ENCODE measurements at places on chromosomes 2 and 18. TPM values are rescaled to one million over a fixed set of nuclear protein-coding genes. Genes with fewer than 3 reads are reported as not detected.
A peak's percentile ranks its signal among the peaks of the same experiment; 100 is the strongest.

GNAL gene
- total RNA-seq = 1.8 TPM

SERPINB3 gene
- total RNA-seq = not detected

HOXD12 gene
- total RNA-seq = not detected

TDRD15 gene
- total RNA-seq = not detected

SERPINB4 gene
- total RNA-seq = not detected

TBR1 gene
- total RNA-seq = not detected

NDUFAF7 gene
- 22.9 TPM for total RNA-seq

TUBA4B gene
- total RNA-seq = not detected

NAB1 gene
- total RNA-seq = 25.4 TPM

OSBPL6 gene
- total RNA-seq = 8.0 TPM

- H3K27me3 ChIP-seq = no peaks in the 10 kb centered on the region
- H3K4me3 ChIP-seq = no peak overlapping the region
- H3K4me1 ChIP-seq = no peaks in the 10 kb centered on the region
- H3K27ac ChIP-seq = no peak overlapping the region
- no peak for DNase-seq
- H3K36me3 ChIP-seq = no peaks in the 10 kb centered on the region
These were observed 57.1 kb downstream of the LONRF2 start for GRCh38 chr2:100265226-100265625.

GRCh38 chr18:9700261-9700796 lies 7.8 kb upstream of the RAB31 start:
- no peaks in the 10 kb centered on the region for H3K4me1 ChIP-seq
- H3K27me3 ChIP-seq = no peaks in the 10 kb centered on the region
- DNase-seq = no peak
- no peaks in the 10 kb centered on the region for H3K36me3 ChIP-seq
- no peak overlapping the region for H3K4me3 ChIP-seq
- no peak overlapping the region for H3K27ac ChIP-seq

- H3K27me3 ChIP-seq = no peaks in the 10 kb centered on the region
- H3K4me3 ChIP-seq = no peak overlapping the region
- peak; percentile 28 for DNase-seq
- H3K36me3 ChIP-seq = no peaks in the 10 kb centered on the region
- H3K27ac ChIP-seq = no peak overlapping the region
These were observed 1.7 kb downstream of the MAP2 start for GRCh38 chr2:209425471-209426071.

- no peak overlapping the region for H3K27ac ChIP-seq
- no peaks in the 10 kb centered on the region for H3K27me3 ChIP-seq
- no peaks in the 10 kb centered on the region for H3K4me1 ChIP-seq
- H3K36me3 ChIP-seq = no peaks in the 10 kb centered on the region
- DNase-seq = no peak
These were observed 30.0 kb downstream of the EEF1B2 start for GRCh38 chr2:206189691-206190090.

DNA sequence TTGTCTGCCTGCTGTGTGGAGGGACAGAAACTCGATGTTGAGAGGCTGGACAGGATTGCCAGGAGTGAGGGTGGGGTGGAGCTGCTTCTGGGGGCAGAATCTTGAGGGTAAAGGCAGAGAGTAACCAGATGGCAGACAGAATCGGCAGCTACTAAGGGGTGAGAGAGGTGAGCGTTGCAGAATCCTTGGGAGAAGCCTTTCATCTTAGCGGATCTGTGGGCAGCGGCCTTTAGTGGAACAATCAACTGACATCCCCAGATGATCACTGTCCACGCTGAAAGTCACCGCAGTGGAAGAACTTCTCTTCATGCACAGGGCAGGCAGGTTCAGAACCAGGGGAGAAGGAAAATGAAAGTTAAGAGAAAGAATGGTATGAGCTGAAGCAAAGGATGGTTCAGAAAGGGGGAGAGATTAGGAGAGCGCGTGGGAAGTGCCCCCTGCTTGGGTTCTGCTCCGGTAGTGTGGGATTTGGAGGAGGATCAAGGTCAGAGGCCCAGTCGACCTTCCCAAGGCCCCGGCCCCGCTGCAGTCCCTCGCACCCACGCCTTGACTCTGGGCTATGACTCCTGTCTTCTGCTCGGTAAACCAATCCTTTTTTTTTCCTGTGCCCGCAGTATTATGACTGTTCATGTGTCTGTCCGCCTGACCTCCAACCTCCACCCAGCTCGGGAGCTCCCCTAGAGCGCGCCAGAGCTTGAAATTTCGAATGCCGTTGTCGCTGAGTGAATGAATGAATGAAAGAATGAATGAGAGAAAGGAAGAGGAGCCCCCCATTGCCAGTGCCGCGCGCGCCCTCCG lies 584 bp downstream of the BOLA3 start:
- H3K4me1 ChIP-seq = peaks cover 25% of the 10 kb centered on the region
- DNase-seq = no peak

GRCh38 chr2:12717191-12718014 lies 667 bp downstream of the TRIB2 start:
- H3K4me1 ChIP-seq = no peaks in the 10 kb centered on the region
- no peaks in the 10 kb centered on the region for H3K36me3 ChIP-seq
- H3K27ac ChIP-seq = peak overlapping the region; percentile 99
- no peaks in the 10 kb centered on the region for H3K27me3 ChIP-seq
- DNase-seq = peak; percentile 72

DNA sequence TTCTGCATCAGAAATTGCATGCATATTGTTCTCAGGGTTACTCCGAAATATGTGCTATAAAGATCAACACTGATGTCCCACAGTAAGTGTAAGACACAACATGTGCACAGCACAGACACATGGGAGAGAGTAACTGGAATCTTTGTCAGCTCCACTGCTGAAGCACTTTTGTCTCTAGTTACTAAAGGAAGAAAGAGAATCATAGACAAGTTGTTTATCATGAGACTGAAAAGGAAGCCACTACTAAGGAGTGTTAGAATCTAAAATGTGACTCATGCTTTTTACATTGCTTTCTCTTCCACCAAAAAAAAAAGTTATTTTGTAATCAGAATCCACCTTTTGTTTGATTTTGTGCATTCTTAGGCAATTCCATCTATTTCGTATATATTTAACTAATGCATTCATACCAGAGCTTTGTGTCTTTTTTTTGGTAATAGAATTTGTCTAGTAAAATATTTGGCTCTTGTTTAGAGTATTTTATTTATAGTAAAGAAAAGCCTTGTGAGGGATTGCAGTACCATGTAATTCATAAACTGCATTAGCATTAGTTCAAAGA lies 502.4 kb downstream of the FBXO15 start:
- no peaks in the 10 kb centered on the region for H3K36me3 ChIP-seq
- no peak overlapping the region for H3K27ac ChIP-seq
- no peaks in the 10 kb centered on the region for H3K27me3 ChIP-seq
- DNase-seq = no peak

DNA sequence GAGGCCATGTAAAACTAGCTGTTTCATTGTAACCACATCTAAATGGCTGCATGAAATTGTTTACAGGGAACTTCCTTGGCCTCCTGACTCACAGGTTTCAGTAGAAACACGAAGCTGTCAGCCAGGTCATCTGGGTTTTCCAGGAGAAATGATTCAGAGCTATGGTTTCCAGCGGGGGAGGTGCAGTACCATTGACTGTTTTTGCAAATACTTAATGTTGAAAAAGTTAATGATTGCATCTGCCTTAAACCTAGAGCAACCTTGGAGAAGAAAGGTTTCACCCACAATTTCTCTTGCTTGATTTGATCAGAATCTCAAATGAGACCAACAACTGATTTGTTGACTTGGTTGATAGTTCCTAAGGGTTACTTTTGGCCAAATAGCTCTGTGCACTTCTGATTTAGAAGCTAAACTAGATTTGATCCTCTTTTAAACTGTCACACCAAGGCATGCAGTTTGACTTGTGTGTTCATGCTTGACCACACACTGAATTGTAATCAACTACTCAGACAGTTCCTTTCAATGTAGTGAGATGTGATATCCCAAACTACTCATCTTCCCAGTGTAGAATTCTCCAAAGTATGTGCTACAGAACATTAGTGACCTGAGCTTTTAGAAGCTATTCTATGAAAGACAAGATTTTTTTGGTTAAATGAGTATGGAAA lies 193.5 kb upstream of the CHST9 start:
- DNase-seq = no peak
- H3K27me3 ChIP-seq = no peaks in the 10 kb centered on the region

DNA sequence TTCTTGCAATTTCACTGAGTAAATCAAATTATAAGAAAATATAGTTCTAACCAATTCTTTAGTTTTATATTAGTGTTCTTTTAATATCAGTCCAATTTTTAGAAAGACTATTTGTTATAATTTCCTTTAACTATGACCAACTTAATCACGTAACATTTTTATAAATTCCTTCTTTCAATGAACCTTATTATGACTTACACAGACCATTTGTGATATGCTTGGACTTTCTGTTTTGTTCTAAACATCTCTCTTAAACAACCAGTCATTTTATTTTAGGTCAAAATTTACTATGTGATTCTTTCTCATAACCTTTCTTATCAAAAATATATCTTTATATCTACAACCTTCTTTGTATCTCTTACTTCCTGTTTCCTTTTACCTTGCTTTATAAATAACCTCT lies 39.5 kb upstream of the DYNAP start:
- H3K27ac ChIP-seq = no peak overlapping the region
- no peak for DNase-seq
- H3K36me3 ChIP-seq = no peaks in the 10 kb centered on the region
- H3K4me3 ChIP-seq = no peak overlapping the region

- H3K4me1 ChIP-seq = no peaks in the 10 kb centered on the region
- no peak overlapping the region for H3K27ac ChIP-seq
- no peaks in the 10 kb centered on the region for H3K27me3 ChIP-seq
- peaks cover 24% of the 10 kb centered on the region for H3K36me3 ChIP-seq
These were observed 181.8 kb downstream of the EIPR1 start for GRCh38 chr2:3195641-3196476.

DNA sequence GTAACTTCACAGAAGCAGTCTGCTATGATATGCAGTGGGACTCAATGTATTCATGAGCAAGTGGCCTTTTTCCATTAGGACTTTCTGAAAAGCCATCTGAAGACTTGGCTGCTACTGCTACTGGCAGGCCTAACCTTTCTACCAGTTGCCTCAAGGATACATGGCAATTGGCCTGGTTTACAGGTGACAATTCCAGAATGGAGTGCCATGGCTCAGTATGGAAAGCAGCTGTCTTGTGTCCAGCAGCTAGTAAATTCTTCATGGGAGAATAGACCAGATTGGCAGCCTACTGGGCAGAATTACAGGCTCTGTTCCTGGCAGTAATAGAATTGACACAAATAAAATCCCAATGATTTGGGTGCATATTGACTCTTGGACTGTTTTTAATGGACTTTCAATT lies 12.6 kb upstream of the TMX3 start:
- no peak overlapping the region for H3K27ac ChIP-seq
- H3K4me1 ChIP-seq = no peaks in the 10 kb centered on the region
- H3K36me3 ChIP-seq = no peaks in the 10 kb centered on the region
- no peak overlapping the region for H3K4me3 ChIP-seq

- no peaks in the 10 kb centered on the region for H3K27me3 ChIP-seq
- H3K4me1 ChIP-seq = peaks cover 7% of the 10 kb centered on the region
- no peaks in the 10 kb centered on the region for H3K36me3 ChIP-seq
- H3K27ac ChIP-seq = no peak overlapping the region
- DNase-seq = no peak
These were observed 108.7 kb downstream of the TRIM43 start for GRCh38 chr2:95700519-95700918.

DNA sequence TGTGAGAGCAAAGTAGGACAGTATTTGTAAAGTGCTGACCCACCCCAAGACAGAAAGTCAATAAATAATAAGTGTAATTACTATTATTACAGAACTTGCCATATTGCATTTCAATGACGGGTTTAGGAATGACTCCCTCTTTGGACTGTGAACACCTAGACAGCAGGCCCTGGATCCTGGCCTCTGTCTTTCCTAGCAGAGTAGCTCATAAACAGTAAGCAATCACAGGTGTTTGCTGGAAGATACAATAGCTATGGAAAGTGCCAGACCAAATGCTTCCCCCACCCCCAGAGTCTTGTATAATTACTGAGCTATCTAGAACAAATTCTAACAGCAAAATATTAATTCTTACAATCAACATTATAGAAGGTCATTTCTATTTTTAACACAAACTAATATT lies 20.1 kb upstream of the MYO1B start:
- DNase-seq = no peak
- H3K4me1 ChIP-seq = peaks cover 20% of the 10 kb centered on the region
- no peaks in the 10 kb centered on the region for H3K27me3 ChIP-seq
- H3K4me3 ChIP-seq = no peak overlapping the region

- no peak overlapping the region for H3K4me3 ChIP-seq
- no peak for DNase-seq
- H3K36me3 ChIP-seq = no peaks in the 10 kb centered on the region
- peaks cover 10% of the 10 kb centered on the region for H3K4me1 ChIP-seq
- H3K27ac ChIP-seq = no peak overlapping the region
These were observed 2.2 kb upstream of the MAPRE2 start for GRCh38 chr18:35038881-35039491.

- no peaks in the 10 kb centered on the region for H3K27me3 ChIP-seq
- DNase-seq = no peak
- no peaks in the 10 kb centered on the region for H3K36me3 ChIP-seq
- no peak overlapping the region for H3K4me3 ChIP-seq
- no peak overlapping the region for H3K27ac ChIP-seq
These were observed 100.7 kb downstream of the NUP35 start for GRCh38 chr2:183224948-183225347.

DNA sequence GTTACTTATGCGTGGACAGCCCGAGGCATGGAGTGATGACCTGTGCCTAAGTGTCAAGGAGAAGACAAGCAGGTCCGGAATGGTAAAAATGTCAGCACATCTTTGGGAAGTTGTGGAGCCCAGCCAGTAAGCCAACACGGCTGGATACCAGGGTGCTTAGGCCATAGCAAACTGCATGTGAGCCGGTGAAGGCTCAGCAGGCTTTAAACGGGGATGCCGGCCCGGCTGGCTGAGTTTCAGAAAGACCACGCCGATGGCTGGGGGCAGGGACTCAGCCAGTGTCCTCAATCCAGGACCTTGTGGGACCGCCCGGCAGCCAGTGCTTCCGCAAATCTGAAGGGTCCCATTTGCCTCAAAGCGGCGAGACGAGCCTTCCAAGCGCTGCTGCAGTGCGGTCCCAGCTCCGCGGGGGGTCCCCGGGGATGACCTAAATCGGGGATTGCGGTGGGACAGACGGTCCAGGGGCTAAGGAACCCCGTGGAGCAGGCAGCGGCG lies 946 bp upstream of the AGAP1 start:
- DNase-seq = peak; percentile 30
- peak overlapping the region; percentile 66 for H3K4me3 ChIP-seq
- H3K36me3 ChIP-seq = no peaks in the 10 kb centered on the region
- peaks cover 8% of the 10 kb centered on the region for H3K4me1 ChIP-seq

Measured in heart right ventricle (tissue), 16 donors.